ENCODE measurements at places on chromosomes 3 and 15.

DNA sequence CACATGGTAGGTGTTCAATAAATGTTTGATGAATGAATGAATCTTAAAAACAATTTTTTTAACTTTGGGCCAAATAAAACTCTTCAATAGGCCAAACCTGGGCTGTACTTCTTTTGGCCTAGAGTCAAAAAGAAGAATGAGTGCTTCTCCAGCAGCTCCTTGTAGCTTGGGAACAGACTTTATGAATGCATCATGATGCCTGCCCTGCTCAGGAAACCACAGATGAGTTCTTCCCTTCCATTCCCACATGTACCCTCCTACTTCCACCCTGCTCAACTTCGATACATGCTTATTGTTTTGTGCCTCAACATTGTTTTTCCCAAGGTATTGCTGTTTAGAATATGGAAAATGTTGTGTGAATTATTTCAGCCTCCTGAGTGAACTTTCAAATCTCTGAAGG is 87.0 kb downstream of the FILIP1L start:
- DNase-seq: no peak

GRCh38 chr3:30848087-30848779 is 46.2 kb downstream of the GADL1 start:
- DNase-seq: no peak

DNA sequence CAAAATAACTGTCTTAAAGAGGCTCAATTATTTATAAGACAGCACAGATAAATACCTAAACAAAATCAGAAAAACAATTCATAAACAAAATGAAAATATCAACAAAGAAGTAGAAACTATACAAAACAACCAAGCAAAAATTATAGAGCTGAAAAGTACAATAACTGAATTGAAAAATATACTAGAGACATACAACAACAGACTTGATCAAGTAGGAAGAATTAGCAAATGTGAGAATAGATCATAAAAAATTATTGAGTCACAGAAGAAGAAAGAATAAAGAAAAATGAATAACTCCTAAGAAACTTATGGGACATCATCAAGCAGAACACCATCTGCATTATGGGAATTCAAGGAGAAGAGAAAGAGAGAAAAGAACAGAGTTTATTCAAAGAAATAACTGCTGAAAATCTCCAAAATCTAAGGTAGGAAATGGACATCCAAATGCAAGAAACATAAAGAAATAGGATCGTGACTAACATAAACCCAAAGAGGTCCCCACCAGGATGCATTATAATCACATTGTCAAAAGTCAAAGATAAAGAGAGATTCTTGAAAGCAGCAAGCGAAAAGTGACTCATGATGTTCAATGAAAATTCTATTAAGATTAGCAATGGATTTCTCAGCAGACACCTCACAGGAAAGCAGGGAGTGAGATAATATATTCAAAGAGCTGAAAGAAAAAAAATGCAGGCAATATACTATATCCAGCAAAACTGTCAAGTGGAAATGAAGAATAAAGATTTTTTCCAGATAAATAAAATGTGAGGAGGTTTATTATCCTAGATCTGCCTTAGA is 85.9 kb downstream of the DCLK3 start:
- DNase-seq: no peak

DNA sequence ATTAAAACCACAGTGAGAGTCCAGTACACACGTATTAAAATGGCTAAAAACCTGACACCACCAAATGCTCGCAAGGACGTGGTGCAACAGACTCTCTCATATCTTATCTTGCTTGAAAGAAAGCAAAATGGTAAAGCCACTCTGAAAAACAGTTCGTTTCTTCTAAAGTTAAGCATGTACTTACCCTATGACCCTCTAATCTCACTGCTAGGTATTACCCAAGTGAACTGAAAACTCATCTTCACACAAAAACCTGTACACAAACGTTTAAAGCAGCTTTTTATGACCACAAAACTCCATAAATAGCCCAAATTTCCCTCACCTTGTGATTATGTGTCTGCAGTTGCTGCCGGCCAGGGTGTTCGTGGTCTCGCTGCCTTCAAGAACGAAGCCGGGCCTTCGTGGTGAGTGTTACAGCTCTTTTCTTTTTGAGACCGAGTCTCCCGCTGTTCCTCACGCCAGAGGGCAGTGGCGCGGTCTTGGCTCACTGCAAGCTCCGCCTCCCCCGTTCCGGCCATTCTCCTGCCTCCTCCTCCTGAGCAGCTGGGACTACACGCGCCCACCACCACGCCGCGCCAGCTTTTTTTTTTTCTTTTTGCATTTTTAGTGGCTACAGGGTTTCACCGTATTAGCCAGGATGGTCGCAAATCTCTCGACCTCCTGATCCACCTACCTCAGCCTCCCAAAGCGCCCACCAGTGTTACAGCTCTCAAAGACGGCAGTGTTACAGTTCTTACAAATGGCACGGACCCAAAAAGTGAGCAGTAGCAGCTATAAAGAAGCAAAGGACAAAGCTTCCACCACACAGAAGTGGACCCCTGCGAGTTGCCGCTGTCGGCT is 165.4 kb downstream of the TJP1 start:
- DNase-seq: no peak

GRCh38 chr15:43285609-43286037 is 18.9 kb upstream of the TGM5 start:
- no peak for DNase-seq

- DNase-seq: no peak
These were observed 35.3 kb downstream of the ARPP21 start for GRCh38 chr3:35674451-35675109.

DNA sequence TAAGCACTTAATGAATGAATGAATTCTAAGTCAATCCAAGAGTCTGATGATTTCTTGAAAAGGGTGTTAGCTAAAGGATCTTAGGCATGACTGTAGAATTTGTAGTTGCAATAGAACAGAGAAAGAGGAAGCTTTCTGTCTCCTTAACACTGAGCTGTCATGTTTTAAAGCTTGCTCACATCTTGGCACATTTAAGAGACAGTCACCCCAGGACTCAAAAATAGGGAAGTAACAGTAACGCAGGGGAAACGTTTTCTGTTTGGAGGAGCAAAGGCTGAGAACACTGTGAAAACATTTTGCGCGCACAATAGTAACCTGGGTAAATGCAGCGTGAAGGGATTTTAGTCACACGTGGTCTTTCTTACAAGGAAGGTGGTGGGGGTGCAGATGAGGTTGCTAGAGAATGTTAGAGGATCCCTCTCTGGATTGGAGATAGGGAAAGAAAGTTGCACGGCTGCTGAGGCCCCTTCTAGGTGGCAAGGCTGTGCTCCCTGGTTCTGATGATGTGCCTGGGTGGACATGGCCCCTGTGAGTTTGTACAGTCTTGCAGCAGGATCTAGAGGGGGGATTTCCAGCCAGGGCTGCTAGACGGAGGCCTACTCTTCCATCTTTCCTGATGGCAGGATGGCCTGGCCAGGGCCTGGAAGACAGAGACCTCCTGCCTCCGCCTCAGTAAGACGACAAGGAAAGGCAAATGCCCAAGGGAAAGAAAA is 12.0 kb downstream of the STARD5 start:
- DNase-seq: no peak

GRCh38 chr15:100463515-100463914 is 65.2 kb downstream of the CERS3 start:
- DNase-seq: no peak

GRCh38 chr3:141012571-141012970 is 38.6 kb upstream of the SPSB4 start:
- no peak for DNase-seq

- DNase-seq: no peak
These were observed 100.0 kb downstream of the MME start for GRCh38 chr3:155179966-155180757.

- no peak for DNase-seq
These were observed 40.2 kb downstream of the CMTM8 start for GRCh38 chr3:32278714-32279113.

DNA sequence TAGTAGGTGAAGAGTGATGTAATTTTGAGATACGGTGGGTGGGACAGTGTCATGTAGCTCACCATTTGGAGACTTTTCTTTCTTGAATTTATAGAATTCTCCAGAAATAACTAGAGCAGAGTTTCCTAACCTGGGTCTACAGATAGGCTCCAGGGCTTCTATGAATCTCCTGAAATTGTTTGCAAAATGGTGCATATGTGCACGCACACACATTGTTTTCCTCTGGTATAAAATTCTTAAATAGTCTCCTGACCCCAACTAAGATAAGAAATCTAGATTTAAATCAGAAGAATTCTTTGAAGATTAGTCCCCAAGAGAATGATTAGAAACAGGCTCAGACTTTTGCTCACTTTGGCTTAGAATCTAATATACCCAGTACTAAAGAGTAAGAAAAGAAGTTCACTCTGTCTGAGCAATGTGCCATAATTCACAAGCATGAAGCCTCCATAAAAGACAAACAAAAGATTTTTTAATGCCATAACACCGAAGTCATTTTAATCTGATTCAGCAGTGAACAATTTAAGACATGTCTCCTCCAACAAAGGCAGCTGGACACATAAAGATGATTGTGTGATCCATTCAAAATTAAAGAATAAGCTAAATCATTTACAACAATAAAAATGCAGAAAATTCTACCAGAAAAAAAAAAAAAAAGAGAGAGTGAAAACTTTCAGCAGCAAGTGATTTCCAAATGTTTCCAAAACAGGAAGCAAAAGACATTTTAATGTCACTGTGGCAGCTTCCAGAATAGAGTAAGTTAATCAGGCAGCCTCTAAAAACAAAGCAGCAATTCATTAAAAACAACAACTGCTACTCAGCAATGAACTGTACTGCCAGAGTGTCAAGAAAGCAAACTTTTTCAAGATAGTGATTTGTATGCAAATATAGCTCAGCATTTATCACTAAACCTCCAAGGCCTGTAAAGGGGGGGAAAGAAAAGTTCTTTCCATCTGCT is 975.5 kb upstream of the CFAP20DC start:
- no peak for DNase-seq

GRCh38 chr15:51830276-51830806 is 888 bp downstream of the TMOD3 start:
- DNase-seq: no peak

GRCh38 chr15:91946075-91946474 is 92.6 kb downstream of the SLCO3A1 start:
- DNase-seq: no peak

GRCh38 chr3:66353530-66353929 is 132.7 kb downstream of the SLC25A26 start:
- DNase-seq: no peak

DNA sequence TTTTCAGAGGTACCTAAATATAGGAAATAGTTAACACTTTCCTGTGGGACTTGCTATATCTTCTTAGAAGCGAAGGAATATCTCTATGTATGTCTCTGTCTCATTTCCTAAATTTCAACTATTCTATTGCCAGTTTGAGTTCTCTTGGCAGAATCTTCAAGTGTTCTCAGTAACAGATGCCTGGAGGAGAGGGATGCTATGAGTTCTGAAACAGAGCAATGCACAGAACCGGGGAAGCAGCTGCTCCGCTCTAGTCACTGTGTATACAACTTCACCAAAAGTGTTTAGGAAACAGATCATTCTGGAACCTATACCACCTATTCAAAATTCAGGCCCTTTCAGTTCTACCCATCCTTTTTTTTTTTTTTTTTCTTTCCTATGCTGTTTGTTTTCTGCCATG is 144.6 kb downstream of the RORA start:
- DNase-seq: no peak

DNA sequence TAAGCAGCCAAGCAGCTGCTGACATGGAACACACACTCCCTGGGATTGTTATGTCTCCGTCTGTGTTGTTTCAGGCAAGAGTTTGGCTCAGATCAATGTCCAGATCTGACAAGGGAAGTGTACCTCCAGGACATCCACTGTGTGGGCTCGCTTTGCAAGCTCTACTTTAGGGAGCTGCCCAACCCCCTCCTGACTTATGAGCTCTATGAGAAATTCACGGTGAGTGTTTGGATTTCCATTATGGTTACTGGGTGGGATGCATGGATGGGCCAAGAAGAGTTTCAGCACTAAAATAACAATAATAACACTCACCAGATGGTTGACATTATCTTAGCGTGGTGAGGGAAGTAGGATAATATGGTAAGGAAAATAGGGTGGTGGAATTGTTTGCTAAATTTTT is 74.1 kb downstream of the ARHGAP31 start:
- DNase-seq: no peak

DNA sequence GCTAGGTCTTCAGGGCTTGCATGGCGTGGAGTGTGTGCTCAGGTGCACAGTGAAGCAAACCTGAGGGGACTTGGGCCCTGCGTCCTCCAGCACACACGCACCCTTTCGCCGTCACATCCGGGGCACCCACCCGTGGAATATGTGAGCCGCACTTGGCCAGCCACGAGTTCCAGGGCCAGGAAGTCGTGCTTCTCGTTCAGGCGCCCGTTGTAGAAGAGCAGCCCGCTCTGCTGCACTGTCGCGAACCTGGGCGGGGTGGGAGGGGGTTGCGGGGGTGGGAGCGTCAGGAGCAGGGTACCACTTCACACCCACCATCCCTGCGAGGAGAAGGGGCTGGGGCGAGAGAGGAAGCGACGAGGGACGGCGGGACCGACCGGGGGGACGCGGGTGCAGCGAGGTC is 7.1 kb downstream of the CELSR3 start:
- DNase-seq: no peak

DNA sequence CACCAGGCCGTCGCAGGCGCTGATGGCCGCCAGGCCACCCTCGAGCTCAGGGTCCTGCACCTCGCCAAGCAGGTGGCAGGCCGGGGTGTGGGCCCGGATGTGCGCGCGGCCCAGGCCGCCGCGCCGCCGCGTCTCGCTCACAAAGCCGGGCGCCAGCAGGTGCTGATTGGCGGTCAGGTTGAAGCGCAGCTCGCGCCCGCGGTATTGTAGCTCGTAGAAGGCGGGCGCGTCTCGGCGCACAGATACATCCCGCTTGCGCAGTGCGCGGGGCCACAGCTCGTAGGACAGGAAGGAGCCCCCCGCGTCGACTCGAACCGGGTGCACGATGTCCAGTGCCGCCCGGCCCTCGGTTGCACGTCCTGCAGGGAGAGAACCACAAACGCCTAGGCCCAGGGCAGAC is 11.1 kb downstream of the ADAMTS7 start:
- no peak for DNase-seq

DNA sequence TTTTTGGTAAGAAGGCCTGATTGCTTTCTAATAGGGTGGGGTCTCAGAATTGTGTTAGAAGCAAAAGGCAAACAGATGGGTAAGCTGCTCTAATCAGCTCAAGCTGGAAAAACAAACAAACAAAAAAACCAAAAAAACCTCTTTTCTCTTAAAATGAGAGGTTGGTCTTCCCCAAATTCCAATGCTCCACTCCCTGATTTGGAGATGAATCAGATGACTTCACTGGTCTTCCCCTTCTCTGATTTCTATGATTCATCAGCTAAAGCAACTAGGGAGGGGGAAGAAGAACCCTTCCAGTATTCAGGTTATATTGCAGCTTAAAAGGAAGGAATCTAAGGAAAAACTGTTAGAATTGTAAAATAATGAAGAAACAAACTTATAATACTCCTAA is 9.6 kb upstream of the ANXA2 start:
- no peak for DNase-seq

DNA sequence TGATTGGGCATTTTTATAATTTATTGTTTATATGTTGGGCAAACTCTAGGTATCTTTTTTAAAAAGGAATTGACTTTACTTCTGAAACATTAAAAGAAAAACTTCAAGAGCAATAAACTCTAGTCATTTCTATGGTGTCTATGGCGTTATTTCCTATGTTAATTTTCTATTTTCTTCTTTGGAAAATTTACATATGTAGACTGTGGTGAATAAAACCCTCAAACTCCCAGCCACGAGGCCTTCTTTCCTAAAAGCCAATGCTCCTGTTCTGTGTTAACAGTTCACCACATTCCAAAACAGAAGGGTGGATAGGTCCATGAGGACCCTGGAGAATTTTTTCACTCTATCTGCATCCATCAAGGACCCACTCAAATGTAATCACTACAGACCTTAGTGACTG is 44.3 kb upstream of the B3GNT5 start:
- DNase-seq: no peak
